ENCODE measurements at places on chromosomes 3 and 15.

DNA sequence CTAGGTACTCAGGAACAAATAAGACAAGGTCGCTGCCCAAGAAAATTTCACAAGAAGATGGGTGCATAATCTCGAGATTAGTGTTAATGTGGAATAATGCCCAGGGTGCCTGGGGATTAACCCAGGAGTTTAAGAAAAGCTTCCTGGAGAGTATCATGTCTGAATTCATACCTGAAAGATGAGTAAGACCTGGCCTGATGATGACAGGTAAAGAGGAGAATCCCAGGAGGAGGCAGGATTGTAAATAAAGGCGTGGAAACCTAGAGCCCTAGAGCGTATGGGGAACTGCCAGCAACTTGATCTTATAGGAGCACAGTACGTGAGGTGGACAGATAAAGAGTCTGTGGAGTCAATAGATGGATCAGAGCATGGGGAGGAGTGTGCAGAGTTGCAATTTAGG lies 43.0 kb downstream of the ARRDC4 start:
- no peak for DNase-seq

GRCh38 chr3:173583496-173583895 lies 186.0 kb downstream of the NLGN1 start:
- no peak for DNase-seq

- no peak for DNase-seq
Observed at GRCh38 chr3:47096959-47097358, 67.0 kb downstream of the SETD2 start.

GRCh38 chr3:194287977-194288706 lies 63.0 kb downstream of the CPN2 start:
- DNase-seq = no peak

- DNase-seq = no peak
Observed at GRCh38 chr3:105845488-105845887, 23.3 kb downstream of the CBLB start.

DNA sequence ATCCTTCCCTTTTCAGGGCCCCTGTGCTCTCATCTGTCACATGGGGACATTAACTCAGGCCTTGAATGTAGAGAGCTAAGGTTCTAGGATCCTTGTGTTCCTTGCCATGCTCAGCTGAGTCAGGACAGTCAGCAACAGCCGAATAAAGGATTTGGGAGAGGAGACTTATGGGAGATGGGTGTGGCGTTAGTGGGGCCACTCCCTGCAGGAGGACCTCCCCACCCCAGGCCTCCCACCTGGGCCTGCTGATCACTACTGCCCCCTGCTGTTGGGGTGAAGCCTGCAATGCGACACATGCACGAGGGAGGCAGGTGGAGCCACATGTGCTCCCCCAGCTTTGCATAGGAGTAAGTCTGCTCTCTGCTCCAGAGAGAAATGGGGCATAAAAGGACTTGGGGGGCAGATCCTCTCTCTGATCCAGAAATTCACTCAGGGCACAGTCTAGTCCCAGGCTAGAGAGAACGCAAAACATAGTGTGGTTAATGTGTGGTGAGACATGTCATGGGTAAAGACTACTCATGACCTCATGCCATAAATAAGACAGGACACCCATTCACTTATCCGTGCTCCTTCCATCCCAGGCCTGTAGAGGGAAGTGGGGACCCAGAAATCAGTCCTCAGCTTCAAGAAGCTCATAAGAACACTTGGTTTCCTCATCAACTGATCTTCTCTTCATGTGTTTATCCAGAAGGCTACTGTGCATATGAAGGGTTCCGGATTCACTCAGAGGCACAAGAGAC lies 19.4 kb downstream of the RBP1 start:
- no peak for DNase-seq

GRCh38 chr3:99862208-99862607 lies 44.5 kb downstream of the CMSS1 start:
- no peak for DNase-seq

GRCh38 chr3:193046371-193046770 lies 128.7 kb upstream of the MB21D2 start:
- no peak for DNase-seq

DNA sequence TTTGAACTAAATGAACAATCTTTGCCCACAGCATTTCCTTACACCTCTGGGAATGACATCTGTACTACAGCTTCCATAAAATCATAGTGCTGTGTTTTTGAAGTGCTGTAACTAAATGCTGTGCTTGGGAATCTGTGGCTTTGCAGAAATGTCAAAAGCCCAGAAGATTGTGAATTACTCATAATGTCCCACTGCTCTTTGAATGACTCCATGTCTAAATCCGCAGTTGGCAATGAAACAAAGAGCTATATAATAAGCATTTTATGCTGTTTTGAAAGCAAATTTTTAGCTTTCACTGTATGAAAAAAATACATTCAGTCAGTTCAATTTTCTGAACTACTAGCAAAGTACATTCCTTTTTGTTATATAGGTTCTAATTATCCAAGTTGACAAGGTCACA lies 88.6 kb upstream of the ADAMTS17 start:
- DNase-seq = no peak

- no peak for DNase-seq
Observed at GRCh38 chr15:39269352-39269751, 311.5 kb upstream of the THBS1 start.

- no peak for DNase-seq
Observed at GRCh38 chr15:70593795-70594194, 169.6 kb downstream of the UACA start.

GRCh38 chr3:170426240-170426797 lies 7.7 kb downstream of the CLDN11 start:
- DNase-seq = no peak

DNA sequence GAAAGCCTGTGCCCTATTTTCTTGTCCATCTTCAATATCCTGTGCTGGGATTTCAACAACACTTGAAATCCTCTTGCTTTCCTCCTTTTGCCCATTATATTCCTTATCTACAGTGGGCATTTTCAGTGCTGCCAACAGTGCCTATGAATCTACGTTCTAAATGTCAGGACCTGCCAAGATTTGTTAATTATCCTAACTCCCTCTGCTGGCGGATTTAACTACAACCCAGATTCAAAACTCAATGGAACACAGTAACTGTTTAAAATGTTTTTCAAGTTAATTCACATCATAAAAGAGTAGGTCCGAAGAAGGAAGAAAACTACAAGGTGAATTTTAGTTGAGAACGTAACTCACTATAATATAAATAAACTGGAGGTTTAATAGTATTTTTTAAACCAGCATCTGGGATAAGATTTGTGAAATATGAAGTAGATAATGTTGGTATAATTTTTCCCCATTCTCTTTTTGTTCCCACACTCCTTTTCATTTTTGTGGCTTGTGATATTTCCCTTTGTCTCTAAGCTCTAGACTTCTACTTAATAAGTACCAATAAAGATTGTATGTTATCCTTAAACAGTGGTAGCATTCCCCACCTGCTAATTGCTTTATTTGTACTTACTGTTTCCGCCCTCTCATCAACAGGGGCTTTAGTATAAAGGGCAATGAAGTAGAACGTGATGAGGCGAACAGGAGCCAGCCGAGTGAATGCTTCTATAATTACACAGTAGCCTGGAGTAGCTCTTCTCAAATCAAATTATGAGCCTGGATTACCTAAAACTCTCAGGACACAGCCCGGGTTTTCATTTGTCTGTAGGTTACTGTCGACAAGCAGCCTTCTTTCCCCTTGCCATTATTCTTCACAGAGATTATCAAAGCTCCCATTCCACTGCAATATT lies 302.5 kb upstream of the ATP11B start:
- DNase-seq = no peak

GRCh38 chr15:90141646-90142045 lies 39.4 kb upstream of the IDH2 start:
- DNase-seq = no peak

GRCh38 chr3:147514366-147515160 lies 105.4 kb downstream of the ZIC1 start:
- DNase-seq = no peak

GRCh38 chr3:118688396-118688884 lies 346.2 kb downstream of the IGSF11 start:
- no peak for DNase-seq

DNA sequence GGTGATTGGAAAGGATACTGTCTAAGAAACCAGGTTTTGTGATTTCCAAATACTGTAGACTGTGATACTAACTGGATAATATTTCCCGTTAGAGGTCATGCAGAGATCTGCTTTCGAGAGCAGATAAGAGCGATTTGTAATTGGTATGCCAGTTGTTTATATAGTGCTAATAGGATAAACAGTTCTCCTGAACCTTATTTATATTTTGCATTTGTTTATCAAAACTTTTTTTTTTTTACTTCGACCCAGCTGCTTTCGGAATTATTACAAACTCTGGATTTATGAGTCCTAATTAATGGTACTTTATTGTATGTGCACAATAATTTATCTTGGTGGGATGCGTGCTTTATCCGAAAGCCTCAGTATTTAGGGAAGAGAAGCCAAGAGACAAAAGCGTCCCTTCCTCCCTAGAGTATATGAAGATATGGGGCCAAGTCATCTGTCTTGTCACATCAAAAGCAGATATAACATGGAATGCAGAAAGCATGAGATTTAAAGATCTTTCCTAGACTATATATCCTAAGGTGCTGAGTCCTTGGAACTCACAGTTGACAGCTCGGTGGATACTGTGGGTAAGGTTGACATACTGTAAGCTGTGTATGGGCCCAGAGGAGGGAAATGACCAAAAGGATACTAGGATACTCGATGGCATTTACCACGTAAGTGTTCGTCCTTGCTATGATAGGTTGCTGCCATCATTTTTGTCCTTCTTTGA lies 62.2 kb downstream of the SMAD6 start:
- no peak for DNase-seq

DNA sequence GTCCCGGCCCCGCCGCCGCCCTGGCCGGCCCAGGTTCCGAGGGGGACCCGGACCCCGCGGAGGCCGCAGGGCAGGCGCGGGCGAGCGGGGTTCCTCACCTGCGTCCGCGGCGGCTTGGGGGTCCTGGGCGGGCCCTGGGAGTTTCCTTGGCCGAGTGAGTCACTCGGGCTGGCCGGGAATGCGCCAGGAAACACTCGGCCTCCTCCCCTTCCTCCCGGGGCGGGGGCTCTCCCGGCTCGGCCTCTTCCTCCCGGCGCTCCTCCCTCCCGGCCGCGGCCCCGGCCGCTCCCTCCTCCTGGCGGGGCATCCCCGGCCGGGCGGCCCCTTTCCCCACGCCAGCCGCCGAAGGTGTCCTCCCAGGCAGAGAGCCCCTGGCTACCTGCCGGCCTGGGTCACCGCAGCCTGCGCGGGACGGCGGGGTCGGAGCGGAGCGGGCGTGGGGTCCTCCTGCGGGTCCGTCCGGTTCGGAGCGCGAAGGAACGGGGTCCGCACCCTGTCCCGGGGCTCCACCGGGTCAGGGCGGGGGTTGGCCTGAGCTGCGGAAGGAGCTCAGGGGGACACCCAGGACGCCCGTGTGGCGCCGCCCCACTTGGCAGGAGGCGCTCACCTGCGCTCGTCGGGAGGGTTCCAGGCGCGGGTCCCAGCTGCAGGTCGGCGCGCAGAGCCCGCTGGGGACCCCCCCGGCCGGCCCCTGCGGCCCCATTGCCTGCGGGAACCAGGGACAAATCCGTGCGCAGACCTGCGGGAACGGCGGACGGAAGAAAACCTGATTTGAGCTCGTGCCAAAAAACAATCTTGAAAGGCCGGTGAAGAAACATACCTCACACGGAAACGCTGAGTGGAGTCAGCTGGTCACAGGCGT lies at the start of gene CYFIP1:
Gene CYFIP1 (minus strand): TSS at position 180 of the 862 bp plus-strand sequence. CDS start 33,083 bp downstream, outside the sequence.
- DNase-seq = no peak

- DNase-seq = no peak
Observed at GRCh38 chr15:71743861-71744382, 66.4 kb upstream of the NR2E3 start.

- no peak for DNase-seq
Observed at GRCh38 chr15:77074350-77074749, 3.4 kb upstream of the TSPAN3 start.

DNA sequence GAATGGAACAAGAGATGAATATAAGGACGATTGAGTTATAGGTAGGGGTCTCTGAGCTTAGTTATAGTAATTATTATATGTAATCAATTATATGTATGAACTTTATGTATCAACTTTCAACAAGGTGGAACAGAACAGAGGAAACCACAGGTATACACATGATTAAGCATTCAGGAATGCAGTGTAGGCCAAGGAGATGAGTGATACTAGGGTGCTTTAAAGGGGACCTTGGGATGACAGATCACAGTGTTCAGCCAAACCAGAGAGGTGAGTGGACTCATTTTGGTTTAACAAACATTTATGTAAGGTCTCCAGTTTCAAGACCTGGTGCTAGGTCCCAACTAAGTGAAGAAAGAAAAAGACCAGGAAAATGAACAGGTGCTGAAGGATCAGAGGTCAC lies 895.5 kb downstream of the ROBO2 start:
- DNase-seq = no peak

DNA sequence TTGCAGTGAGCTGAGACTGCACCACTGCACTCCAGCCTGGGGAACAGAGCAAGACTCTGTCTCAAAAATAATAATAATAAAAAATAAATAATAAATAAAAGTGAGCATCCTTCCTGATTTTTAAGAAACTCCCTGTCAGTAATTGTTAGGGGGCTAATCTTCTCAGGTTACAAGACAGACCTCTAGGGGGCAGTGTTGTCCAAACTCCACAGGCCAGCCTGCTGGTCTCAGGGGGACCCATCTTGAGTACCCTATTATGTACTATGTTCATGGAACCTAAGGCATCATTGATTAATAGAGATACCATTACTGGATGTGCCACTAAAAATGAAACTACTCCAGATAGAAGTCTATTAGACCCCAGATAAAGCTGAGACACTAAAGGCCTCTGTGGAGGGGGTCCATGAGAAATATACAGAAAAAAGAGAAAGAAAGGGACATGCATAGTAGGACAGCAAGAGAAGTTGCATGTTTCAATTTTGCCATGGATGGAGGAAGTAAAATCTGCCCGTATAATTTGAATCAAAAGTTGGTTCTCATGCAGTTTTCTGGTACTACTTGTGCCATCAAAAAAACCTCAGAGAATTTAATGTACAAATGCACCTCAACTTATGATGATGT lies 85.5 kb upstream of the CDV3 start:
- DNase-seq = no peak

DNA sequence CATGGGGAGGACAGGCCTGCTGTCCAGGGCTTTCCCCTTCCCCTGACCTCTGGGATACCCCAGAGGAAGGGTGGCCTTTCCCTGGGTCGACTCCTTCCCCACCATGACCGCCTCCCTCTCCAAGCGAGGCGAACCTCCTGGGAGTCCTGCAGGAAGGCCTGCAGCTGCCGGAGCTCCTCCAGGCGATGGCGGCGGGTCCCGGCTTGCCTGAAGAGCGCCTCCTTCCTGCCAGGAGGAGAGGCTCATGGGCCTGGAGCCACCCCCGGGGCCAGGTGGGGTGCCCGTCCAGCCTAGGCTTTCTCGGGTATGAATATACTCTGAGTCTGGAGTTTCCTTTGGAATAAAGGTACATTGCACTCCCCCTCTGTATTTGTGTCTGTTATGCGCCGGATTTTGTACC lies 20.1 kb downstream of the PLA2G4B start:
- no peak for DNase-seq
